NCI-H1694 (cell line): ENCODE measurements at places on chromosomes 5 and 9.

DNA sequence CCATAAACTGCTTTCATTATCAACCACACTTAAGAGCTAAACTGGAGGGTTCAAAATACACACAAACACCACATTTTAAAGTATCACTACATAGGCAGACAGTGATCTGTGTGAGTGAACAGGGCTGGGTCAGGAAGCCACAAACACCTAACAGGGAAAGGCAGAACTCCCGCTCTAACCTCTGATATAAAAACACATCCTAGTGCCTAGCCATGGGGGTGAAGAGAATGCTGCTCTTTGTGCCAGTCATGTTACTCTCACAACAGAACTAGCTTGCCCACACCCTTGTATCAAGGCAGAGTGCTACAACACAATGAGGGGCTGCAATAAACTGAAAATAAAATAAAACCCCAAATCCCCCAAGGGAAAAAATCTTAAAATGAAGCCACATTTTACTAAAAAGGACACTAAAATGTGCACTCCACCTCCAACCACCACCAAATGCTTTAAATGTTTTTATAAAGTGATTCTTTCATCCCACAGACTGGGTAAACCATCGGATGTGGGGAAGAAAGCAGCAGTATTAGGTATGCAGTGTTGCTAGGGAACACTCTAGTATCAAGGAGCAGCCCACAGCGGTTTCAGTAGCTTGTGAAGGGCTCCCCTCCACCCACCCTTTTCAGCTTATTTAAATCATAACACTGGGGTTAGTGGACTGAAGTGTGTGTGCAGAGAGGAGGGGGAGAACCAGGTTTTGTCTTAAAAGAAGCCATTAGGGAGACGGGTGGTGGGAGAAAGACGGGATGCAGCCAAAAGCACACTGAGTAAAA is 64.5 kb downstream of the TMEM161B start:
- DNase-seq = no peak

DNA sequence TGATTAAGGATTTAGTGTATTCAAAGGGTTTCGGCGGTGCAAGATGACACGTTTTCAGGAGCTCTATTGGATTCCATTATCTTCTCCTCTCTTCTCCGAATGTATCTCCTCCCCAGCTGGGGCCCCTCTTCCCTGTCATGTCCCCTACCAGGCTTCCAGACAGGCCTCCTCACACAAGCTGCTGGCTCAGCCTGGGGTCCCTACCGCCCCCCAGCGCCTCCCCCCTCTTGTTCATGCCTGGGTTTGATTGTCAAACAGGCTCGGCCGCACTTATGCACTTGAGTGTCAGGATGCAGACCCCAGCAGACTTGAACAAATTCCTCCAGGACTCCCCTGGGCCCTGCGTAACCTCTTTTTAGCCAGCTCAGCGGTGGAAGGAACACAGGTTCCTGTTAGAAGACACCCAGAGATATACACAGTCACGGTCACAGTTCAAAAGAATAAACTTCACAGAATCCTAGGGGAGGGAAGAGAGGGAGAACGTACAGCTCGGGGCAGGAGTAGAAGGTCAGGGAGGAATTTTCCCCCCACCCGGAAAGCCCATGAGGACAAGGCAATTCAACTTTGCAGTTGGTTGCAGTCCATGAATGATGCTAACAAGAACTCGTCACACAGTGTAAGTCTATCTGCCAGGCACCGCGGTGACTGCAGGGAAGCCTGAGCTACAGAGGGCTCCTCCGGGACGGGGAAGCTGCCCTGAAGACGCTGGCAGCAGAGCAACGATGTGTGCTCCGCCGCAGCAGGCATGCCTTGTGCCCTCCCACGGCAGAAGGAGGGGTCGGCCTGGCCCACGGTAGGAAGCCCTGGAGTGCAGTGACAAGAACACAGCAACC is 560.0 kb downstream of the BNC2 start:
- no peak for DNase-seq

GRCh38 chr5:42970636-42971559 is 69.2 kb downstream of the ANXA2R start:
- DNase-seq = no peak

DNA sequence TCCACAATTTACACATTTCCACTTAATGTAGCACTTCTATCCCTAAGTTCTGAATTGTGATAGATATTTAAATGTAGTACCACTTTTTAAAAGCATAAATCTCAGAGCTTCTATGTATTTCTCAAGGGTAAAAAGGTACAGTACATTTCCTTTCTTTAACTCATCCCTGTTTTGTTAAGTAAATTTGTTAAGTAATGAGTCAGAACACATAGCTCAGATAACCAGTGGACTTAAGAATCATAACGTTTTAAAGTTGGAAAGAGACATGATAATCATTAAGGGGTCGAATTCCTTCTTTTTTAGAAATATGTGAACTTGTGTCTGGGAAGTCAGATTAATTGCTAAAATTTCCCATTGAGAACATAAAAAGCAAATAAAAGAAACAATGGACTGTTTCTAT is 810.2 kb upstream of the NUDT12 start:
- DNase-seq = no peak

DNA sequence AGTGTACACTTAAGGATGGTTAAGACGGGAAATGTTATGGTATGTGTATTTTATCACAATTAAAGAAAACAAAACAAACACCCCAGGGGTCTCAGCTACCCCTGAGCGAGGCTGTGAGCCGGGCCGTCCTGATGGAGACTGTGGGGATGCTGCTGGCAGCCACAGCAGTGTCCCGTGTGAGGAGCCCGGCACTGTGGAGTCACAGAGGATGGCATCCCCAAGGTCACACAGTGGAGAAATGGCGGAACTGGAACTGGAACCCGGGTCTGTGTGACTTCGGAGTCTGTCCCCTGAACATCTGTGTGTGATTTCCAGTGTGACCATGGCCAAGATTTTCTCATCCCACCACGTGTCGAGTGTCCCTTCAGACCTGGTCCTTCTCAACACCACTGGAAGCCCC is 80.7 kb upstream of the PHYKPL start:
- no peak for DNase-seq

DNA sequence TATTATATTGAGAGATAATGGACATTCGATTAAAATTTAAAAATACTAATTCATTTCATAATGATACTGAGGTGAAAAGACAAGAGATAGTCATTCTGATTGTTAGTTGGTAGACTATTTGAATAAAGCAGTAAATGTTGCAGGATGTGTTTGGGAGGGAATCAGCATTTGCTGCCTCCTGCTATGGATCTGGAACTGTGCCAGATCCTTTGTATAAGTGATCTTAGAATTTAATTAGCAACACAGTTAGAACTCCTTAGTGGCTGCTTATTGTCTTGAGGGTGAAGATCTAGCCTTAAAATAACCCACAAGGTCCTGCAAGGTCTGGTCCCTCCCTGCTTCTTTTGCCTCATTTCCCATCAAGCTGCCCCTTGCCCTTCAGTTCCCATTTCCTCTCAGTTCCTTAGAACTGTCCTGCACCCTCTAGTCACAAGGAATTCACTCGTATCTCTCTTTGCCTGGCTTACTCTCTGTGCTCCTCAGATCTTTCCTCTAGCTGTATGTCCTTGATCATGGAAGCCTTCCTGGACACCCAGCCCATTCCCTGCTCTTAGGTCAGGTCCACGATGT is 12.5 kb downstream of the LECT2 start:
- DNase-seq = no peak

DNA sequence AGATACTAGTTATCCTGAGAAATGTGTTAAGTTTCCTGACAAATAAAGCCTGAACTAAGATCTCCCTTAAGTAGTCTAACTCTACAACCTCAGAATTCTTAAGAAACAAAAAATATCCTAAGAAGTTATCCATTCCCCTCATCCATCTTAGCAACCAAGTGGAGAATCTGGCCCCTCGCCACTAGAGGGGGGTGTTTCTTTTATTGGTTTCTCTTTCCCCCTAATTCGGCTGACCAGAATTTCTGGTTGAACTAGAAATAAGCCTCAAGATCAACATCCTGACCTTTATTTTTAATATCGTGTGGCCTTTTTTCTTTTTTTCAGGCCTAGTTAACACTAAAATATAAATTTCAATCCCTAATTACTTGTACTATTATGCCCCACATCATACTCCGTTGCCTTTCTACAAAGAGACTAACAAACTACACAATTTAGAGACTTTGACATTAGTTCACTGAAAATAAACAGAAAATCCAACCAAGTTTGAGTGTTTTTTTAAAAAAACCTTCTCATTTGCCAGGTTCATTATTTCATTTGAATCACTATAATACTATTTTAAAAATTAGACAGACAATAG is 14.3 kb upstream of the NR4A3 start:
- DNase-seq = peak; percentile 22

DNA sequence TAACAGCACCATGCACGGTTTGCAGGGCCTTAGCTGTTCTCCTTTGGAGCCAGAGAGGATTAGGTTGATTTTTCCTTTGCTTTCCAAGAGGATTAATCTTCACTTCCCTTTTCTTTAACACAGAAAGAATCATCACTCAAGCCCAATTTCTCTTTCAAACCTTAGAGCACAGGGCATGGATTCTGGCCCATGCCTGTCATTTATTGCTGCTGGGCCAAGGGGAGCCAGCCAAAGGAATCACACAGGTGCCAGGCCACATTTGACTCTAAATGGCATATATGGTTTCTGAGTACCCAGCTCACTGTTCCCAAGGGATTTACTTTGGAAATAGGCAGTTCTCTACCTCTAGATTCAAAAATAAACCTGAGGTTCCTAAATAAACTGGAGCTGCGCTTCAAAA is 58.3 kb downstream of the FBXL7 start:
- DNase-seq = no peak

- DNase-seq = no peak
These were observed 299.6 kb upstream of the KLF4 start for GRCh38 chr9:107789001-107789700.

- DNase-seq = no peak
These were observed 1330.4 kb upstream of the WWC1 start for GRCh38 chr5:166961028-166961427.

GRCh38 chr5:59645380-59645779 is 248.1 kb downstream of the PDE4D start:
- DNase-seq = no peak

DNA sequence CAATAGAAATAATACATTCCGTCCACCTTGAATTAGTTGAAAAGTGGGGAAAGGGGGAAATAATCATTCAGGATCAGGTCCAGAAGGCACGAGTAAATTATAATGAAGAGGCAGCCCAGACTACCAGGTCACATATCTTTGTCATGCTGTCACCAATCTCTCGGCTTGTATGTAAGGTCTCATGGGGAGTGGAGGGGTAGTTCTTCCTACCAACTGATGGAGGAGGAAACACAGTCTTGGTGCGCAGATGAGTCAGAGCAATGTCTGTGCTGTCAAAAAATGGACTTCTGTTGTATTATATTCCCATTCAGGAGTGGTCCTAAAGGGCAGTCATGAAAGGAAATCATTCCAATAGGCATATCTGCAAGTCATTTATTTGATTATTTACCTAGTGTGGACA is 164.2 kb upstream of the PTGER4 start:
- no peak for DNase-seq

GRCh38 chr9:83665580-83666200 is 42.1 kb downstream of the UBQLN1 start:
- DNase-seq = no peak

DNA sequence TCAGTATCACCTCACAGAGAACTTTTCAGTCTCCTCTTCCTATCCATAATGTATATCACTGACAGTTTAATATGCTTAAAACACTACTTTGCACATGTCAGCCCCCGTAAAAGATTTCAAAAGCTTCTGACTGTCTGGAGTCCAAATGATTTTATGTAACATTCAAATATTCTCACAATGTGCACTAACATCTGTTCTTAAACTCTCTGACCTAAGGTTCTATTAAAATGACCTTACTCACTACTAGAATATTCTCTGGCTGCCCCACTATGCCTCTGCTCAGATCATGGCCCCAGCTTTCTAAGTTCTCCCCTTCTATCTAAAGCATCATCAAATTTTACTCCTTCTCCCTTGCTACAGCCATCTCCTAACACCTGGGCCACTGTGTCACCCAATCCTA is 52.5 kb downstream of the AP3B1 start:
- DNase-seq = no peak

DNA sequence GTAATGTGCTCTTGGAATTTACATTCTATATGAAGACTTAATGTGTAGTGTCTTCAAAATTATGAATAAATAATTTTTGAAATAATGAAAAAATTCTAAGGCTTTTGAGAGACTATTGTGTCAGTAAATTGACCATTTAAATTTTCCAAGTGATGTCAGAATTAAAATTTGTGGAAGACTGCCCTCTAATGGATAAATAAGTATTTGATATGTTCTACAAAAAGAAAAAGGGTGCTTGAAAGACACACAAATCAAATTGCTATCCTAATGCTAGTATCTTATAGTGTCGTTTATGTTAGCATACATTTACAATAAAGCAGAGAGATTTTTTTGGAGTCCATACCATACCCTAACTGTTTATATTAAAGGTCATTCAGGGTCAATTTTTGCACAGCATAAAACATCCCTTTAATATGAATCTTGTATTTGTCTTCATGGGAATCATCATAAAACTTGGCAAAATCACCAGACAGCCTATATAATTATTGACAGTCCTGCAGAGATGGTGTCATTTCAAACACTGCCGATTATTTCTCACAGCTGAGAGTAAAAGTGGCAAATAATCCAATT is 120.8 kb upstream of the SLC27A6 start:
- peak; percentile 8 for DNase-seq

DNA sequence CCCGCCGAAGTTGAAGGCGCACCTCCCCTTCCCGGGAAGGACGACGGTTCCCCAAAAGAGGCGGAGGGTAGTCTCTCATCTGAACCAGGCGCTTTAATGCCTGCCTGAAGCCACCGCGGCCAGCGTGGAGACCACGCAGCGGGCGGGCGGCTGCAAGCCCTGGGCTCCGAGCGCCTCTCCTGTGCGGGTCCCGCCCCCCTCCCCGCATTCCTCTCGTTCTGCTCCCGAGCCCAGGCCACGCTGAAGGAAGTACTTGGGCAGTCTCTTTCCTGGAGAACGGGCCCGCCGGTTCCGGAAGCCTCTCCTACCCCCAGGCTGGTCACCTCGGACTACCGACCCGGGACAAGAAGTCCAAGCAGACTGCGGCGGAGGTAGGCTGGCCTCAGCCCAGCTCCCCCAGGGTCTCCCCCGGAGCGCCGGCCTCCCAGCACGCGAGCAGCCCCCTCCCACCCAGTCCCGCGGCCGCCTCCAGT is 571 bp downstream of the PPIC start:
- DNase-seq = no peak

GRCh38 chr5:119439140-119439631 is 13.1 kb upstream of the HSD17B4 start:
- no peak for DNase-seq

- no peak for DNase-seq
These were observed 590.7 kb downstream of the RAB3C start for GRCh38 chr5:59173578-59173977.
